Urinary bladder (tissue), 4 donors: ENCODE measurements at places on chromosomes 3 and 15.

GRCh38 chr15:90931828-90932659 lies at the start of gene HDDC3:
Gene HDDC3, minus strand, starts transcription at chr15:90932549. Its CDS starts 9 bp downstream, at chr15:90932540.
- peak; percentile 71 for DNase-seq

- no peak for DNase-seq
Observed at GRCh38 chr3:62604751-62605351, 231.5 kb upstream of the FEZF2 start.

DNA sequence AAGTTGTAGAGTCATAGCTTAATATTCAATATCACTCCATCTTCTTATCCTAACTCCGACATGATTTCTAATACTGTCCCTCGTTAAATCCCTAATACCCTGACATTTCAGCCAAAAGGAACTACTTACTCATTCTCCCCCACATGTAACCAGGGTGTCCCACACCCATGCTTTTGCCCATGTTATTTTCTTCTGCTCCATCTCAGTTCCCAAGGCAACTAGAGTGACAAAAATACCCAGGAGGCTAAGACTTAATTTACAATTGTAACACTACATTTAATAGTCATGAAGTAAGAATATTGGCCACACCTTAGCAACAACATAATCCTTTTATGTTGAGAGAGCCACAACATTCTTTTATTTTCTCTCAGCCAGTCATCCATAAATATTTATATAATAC lies 248.5 kb upstream of the TGFBR2 start:
- no peak for DNase-seq

DNA sequence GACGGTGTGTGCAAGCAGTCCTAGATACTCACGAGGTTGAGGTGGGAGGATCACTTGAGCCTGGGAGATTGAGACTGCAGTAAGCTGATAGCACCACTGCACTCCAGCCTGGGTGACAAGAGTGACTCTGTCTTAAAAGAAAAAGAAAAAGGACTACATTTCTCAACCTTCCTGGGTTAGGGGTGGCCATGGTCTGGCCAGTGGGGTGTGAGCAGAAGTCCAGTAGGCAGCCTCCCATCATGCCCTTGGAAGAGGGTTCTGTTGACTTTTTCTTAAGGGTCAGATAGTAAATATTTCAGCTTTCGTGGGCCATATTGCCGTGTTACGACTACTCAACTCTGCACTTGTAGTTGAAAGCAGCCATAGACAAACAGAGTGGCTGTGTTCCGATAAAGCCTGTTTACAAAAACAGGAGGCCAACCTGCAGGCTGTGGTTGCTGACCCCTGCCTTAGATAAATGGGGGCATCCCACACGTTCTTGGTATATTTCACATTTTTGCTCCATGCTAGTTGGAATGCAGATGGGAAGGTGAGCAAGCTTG lies 31.0 kb upstream of the PDE8A start:
- DNase-seq: no peak

DNA sequence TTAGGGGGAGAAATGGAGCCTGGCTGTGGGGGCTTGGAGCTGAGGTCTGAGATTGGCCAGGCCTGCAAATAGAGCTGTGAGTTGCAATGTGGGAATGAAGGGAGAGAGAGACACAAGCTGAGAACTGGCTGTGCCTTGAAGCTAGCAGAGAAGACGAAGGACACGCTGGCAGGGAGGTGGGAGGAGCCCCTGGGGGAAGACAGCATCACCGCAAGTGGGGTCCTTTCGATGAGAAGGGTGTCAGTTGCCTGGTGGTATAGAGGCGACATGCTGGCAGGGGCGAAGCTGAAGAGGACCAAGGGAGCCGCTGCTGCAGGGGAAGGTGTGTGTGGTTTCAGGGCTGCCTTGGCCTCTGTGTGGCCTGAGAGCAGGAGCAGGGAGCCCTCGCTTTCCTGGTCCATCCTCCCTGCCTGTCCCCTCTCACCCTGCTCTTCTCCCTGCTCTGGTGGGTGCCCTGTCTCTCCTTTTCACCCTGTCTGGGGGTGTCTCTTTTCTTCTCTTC lies 5.5 kb downstream of the RHCG start:
- no peak for DNase-seq

DNA sequence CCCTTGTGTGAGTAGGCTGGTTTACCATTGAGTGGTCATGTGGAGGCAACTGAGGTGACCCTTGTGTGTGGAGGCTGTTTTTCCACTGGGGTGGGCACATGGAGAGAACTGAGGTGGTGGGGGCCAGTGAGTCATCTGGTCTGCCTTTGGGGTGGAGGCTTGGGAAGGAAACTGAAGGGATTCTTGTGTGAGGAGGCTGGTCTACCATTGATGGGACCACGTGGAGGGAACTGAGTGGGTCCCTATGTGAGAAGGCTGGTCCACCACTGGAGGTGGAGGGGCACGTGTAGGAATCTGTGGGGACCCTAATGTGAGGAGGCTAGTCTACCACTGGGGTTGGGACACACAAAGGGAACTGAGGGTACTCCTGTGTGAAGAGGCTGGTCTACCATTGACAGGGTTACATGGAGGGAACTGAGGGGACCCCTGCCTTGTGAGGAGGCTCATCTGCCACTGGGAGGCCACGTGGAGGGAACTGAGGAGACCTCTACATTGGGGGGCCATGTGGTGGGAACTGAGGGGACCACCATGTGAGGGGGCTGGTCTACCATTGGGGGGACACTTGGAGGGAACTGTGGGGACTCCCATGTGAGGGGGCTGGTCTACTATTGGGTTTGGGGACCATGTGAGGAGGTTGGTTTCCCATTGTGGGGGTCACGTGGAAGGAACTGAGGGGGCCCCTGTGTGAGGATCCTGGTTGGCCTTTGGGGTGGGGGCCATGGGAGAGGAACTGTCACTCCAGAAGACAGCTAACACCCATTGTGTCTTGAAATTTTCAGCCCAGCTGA lies 164.5 kb downstream of the WNT7A start:
- no peak for DNase-seq

- DNase-seq: no peak
Observed at GRCh38 chr3:61381745-61382392, 130.6 kb upstream of the FHIT start.

- DNase-seq: no peak
Observed at GRCh38 chr3:14767245-14768051, 51.3 kb upstream of the FGD5 start.

GRCh38 chr15:69305204-69305931 lies 6.7 kb downstream of the PAQR5 start:
- DNase-seq: no peak

- no peak for DNase-seq
Observed at GRCh38 chr3:193710286-193711165, 117.5 kb downstream of the OPA1 start.

GRCh38 chr3:120182613-120183511 lies 88.6 kb upstream of the GSK3B start:
- DNase-seq: no peak

- DNase-seq: peak; percentile 17
Observed at GRCh38 chr15:55343168-55343567, 24.1 kb downstream of the PIGB start.

DNA sequence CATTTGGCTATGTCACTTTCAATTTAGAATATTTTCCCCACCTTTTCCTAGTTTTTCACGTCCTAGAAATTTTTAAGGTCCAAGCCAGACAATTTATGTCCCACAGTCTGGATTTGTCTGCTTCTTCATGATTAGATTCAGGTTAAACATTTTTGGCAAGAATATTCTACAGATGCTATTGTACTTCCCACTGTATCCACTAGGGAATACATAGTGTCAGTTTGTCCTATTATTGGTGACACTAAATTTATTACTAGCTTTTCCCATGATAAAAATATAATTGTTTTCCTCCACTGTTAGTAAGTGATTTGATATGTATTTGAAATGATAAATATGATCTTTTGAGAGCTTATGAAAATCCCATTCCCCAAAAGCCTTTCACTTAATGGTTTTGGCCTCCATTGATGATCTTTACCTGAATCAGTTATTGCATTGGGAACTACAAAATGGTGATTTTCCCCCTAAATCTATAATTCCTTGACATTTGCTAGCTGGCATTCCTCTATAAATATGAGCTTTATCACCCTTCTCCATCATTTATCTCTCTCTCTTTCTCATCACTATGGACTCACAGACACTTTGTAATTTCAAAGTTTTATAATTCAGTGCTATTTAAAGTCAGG lies 8.3 kb downstream of the ARL14 start:
- DNase-seq: no peak

GRCh38 chr15:59244337-59244736 lies 37.7 kb downstream of the LDHAL6B start:
- no peak for DNase-seq

- DNase-seq: no peak
Observed at GRCh38 chr15:23877502-23878412, 190.7 kb upstream of the NDN start.

DNA sequence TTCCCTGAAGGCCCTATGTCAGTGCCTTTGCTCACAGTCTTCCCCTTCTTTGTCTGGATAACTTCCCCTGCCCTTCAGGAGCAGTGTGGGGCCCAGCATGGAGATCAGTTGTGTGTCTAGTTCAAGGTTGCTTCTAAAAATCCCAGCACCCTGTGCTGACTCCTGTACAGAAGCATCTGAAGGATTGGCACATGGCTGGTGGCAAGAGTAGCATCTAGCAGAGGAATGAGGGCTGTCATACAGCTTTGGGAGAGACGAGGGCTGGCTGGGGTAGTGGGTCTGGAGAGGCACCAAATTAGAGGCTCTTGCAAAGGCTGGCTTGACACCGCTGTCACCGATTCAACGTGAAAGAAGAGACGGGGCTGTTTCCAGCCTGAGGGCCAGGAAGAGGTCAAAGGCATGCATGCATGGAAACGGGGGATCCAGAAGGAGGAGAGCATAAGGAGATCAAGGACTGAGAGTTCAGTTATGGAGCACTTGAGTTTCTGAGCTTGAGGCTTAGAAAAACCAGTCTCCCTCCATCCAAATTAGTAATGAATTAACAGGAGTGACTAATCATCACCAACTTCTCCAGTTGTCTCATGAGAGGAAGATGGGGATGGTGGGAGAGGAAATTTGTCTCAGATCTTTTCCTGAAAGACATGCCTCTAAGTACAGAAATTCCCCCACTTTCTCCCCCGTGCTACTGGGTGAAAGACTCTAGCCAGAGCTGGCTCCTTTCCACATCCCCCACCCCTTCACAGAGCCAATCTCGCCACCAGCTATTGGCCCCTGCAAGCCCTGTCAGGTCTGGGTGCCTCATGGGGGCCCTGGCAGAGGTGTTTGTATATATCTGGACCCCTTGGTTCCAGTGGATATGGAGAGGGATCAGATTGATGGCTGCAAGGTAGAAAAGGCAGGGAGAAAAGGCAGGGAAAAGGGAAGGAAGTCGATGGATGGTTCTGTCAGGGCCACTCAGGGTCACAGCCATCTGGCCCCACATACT lies 45.9 kb downstream of the SLCO2A1 start:
- no peak for DNase-seq

DNA sequence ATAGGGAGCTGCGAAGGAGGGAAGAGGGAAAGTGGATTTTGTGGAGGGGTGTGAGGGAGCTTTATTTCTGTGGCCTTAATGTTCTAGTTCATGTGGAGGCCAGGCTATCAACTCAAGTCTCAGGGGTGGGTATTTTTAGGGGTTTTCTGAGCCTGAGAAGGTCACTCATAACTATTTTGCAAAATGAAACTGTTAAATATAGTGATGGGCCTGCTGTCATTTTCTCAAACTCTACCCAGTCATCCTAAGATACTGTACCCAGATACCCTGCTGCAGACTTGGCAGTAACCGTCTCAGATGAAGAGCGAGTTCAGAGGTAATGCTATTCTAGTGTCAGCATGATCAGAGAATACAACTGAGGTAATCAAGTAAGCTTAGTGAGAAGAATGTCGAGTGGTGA lies 545.0 kb upstream of the TBL1XR1 start:
- DNase-seq: no peak

- no peak for DNase-seq
Observed at GRCh38 chr3:39435006-39435748, 28.7 kb downstream of the RPSA start.

- no peak for DNase-seq
Observed at GRCh38 chr3:15033103-15033502, 32.0 kb downstream of the MRPS25 start.

GRCh38 chr3:37824954-37825328 lies 36.7 kb upstream of the CTDSPL start:
- no peak for DNase-seq

GRCh38 chr3:100057716-100058575 lies 56.4 kb downstream of the FILIP1L start:
- DNase-seq: no peak

DNA sequence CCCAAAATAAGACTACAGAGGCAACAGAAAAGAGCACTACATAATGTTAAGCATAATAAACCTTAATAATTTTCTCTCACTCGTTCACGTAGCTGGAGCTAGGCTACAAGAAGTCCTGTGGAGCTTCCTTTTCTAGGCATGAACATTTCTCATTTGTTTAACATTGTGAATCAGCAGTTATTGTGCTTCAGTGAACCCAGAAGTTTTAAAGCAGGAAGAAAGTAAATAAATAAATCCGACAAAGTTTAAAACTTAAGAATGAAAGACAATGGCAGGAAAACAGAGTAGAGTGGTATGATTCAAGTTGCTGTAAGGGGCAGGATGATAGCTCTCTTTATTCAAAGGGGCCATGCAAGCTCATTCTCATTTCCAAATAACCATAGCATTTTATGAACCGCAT lies 191.8 kb downstream of the LSAMP start:
- DNase-seq: no peak

DNA sequence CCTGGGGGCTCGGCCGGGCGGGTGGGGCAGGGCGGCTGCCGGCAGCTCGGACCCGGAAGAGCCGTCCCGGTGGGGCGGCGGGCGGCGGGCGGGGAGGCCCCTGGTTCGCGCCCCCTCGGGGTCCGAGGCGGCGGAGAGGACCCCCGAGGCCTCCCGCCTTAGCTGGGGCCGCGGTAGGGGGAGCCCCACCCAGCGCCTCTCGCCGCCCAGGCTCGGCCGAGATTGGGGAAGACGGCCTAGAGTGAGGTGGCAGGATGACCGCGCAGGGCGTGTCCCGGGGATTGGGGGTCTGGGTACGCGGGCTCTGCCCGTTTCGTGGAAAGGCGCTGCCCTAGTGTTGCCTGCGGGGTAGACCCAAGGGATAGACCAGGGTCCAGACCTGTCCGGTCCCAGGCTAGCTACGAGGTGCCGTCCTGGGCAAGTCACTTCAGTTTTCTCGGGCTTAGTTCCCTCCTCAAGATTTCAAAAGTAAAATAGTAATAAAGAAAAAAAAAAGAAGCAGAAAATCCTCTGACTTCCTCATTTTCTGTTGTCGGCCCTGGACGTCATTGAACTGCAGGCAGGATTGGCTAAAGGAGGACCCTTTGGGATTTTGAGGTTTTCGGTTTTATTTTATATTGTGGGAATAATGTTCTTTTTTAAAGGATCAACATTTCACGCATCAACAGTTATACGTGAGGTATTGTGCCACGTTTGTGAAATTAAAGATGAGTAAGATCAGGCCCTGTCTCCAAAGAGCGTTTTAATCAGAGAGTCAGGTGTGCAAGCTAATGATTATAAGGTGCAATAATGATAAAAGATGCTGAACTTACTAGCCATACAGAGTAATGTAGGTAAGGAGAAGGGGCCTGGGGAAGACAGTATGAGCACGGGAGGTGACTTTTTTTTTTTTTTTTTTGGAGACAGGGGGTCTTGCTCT lies 679 bp downstream of the IQGAP1 start:
- no peak for DNase-seq

DNA sequence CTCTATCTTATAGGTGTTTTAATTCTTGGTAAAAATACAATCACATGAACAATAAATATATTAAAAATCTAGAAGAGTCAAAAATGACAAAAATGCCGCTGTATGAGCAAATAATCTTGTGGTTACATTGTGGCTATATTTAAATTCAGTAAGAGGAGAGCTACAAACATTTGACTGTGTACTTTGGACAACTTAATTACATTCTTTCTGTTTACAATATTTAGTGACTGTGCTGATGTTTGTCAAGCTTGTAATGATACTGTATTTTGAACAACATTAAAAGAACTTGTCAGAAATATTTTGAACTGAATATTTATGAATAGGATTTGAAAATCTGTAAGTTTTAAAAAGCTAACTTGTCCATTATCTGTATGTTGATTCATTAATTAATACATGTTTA lies 598.3 kb downstream of the SI start:
- no peak for DNase-seq
